Fibroblast of the conjunctiva (primary cell): ENCODE measurements at places on chromosomes 16 and 17.

- DNase-seq: no peak
Measured at GRCh38 chr16:64094992-64095634, 1026.8 kb downstream of the CDH11 start.

GRCh38 chr17:13508896-13509295 lies 92.8 kb downstream of the HS3ST3A1 start:
- no peak for DNase-seq

DNA sequence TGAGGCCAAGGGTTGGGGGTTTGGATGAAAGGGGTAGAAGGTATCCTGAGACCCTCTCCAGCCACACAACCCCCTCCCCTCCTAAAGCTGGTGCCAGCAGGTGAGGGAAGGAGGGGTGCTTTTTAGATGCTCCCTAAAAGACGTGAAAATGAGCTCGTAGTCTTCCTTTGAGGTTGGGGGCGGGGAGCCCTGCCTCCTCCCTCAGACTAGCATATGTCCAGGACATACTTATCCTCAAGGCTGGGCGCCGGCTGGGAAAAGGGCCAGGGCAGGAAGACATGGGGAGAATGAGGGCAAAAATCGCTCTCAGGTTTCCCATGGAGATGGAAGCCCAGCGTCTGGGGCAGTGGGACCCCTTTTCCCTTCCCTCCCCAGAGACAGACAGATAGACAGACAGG lies 26.7 kb downstream of the SRCIN1 start:
- DNase-seq: no peak

DNA sequence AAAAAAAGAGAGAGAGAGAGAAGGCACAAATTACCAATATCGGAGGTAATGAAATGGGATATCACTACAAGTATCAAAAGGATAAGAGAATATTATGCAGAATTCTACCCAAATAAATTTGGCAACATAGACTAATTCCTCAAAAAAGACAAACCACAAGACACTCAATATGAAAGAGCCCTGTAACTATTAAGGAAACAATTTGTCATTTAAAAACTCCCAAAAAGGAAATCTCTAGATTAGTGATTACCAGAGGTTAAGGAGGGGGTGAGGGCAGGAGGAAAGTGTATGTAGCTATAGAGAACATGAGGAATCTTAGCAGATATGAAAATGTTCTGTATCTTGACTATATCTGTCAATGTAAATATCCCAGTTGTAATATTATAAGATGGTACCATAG lies 54.0 kb downstream of the CFDP1 start:
- DNase-seq: no peak

GRCh38 chr16:81815429-81815766 lies 36.3 kb downstream of the PLCG2 start:
- no peak for DNase-seq

DNA sequence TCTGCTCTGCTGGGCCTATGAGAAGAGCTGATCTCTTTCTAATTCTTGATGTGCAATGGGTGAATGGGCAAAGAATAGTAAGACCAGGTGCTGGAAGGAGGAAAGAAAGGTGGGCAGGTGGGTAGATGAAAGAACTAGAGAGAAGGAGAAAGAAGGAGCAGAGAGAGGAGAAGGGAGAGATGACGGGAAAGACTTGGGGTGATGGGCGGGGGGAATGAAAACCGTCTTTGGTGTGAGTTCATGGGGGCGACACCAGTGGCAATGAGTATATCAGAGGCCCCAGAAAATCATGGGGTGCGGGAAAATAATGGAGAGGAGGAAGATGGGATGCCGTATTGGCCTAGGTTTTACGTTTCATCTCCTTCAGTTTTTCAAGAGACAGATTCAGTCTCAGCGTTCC lies 128.8 kb upstream of the PLCG2 start:
- no peak for DNase-seq

DNA sequence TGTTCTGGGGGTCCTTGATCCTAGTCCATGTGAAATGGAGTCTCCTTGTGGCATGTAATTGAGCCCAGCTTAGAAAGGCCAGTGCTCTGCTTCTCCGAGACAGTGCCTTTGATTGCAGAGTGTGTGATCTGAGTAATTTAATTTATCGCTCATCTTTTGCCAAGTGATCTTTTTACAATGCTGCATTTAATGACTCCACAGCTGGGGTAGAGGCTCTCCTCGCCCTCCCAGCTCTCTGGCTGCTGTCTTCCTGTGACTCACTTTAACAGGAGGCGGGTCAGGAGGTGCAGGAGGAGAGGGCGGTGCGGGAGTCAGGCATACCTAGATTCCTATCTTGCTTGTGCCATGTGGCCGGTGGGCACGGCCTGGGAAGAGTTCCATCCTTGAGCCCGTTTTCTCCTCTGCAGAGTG lies 113.4 kb upstream of the FOXF1 start:
- DNase-seq: no peak

DNA sequence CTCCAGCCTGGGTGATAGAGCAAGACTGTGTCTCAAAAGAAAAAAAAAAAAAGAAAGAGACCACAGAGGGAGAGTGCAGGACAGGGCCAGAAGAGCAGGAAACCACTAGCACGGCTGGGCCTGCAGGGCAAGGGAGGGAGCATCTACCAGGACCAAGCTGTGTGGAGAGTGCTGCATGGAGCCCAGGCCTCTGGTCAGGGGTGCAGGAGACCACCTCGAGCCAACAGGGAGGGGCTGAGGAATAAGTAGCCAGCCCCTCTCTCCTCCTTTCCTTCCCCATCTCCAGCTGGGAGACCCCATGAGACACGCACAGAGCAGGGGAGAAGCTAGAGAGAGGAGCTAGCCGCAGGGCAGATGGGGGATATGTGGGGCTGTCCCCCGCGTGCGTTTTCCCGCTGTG lies 67.0 kb upstream of the DNAH17 start:
- DNase-seq: no peak
